ENCODE measurements at places on chromosomes 6 and 20. TPM values are rescaled to one million over a fixed set of nuclear protein-coding genes. Genes with fewer than 3 reads are reported as not detected.

DNA sequence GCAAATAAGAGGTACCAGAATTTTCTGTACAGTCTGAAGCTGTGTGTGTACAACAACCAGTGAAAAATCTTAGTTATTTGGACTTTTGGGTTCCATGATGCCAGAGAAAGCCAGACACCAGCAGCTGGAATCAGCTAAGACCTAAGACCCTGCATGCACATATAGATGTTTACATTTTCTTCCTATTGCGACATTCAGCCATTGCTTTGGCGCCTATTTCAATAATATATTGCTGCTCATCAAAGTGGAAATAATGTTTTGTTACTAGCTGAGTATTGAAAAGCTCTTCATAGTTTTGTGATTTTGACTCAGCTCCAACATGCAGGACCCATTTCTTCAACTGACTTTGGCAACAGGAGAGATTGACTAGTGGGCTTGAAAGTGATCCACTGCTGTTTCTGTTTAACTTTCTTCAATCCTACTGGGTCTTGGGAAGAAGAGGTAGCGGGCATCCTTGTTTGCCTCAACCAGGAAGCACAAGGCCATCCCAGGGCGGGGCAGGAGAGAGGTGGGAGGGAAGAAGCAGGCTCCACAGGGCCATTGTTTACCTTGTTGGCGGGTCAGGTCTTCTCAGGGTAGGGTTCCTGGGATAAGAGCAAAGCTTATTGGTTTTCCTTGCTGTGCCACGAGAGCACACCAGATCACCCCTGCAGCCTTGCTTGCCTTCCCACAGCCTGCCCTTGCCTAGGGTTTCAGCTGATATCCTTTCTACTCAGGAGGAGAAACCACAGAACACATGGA lies 101.3 kb upstream of the ESR1 start:
- no peak for DNase-seq

GRCh38 chr20:53187392-53188068 lies 215.4 kb downstream of the TSHZ2 start:
- DNase-seq = no peak

The XPO5 gene
- total RNA-seq = 28.9 TPM

DNA sequence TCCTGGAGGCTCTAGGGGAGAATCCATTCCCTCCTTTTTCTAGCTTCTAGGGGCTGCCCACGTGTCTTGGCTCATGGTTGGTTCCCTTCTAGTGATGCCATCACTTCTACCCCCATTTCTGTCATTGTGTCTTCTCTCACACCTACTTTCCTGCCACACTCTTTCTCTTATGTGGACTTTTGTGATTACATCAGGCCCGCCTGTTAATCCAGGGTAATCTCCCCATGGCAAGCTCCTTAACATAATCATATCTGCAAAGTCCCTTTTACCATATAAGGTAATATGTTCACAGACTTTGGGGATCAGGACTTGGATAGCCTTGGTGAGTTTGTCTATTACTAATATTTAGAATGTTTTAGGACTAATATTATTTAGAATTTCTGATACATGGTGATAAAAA lies 111.9 kb downstream of the DNAH8 start:
- DNase-seq = no peak

The KHDRBS2 gene
- not detected for total RNA-seq
